Myocyte (in vitro differentiated cells): ENCODE measurements at places on chromosomes 16 and 17. TPM values are rescaled to one million over a fixed set of nuclear protein-coding genes. Genes with fewer than 3 reads are reported as not detected.

CBFA2T3 gene
- total RNA-seq: 0.72 and 1.7 TPM in 2 replicates

HAP1 gene
- total RNA-seq: 0.16 TPM in 1 of 2 replicates, not detected in the other

- DNase-seq: no peak
Observed at GRCh38 chr16:78903843-78904242, 696.7 kb downstream of the MAF start.

GRCh38 chr17:58059141-58059540 lies 24.1 kb upstream of the DYNLL2 start:
- DNase-seq: peak; percentile 70

CNTNAP1 gene
- 2.6 and 3.4 TPM in 2 replicates for total RNA-seq

DNA sequence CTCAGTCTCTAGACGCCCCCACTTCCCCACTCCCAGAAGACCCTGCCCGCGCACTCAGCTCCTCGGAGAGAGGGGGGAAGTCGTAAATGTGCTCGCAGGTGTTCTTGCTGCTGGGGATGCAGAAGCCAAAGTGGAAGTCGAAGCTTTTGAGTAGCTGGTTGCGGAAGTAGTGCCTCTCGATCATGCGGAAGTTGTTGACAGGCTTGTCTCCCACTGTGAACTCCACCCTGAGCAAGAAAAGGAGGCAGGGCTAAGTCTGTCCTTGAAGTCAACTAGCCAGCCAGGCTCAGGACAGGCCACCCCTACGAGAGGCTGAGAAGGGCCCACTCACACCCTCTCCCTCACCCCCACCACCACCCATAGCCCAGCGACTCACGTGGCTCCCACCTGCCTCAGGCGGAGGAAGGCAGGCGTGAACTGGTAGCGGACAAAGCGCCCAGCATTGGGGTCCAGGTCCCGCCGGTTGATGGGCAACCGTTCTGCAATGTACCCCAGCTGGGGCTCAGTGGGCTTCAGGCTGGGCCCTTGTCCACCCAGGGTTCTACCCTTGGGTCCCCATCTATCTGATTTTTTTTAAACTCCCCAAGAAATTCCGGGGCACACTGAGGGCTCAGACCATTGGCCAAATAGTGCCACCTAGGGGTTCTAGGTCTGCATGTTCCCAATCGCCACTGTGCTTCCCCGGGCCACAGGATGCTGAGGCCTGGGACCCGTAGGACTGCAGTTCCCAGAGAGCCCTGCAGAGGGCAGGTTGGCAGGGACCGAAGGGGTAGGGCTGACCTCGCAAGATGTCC lies 4.6 kb downstream of the UNC119 start:
- DNase-seq: peak; percentile 72

CTRB2 gene
- total RNA-seq: 2.3 and 6.1 TPM in 2 replicates

C16orf86 gene
- total RNA-seq: 10.8 and 11.6 TPM in 2 replicates

KRTAP4-9 gene
- not detected in 2 replicates for total RNA-seq

KCNG4 gene
- 0.05 TPM in 2 replicates for total RNA-seq

DNA sequence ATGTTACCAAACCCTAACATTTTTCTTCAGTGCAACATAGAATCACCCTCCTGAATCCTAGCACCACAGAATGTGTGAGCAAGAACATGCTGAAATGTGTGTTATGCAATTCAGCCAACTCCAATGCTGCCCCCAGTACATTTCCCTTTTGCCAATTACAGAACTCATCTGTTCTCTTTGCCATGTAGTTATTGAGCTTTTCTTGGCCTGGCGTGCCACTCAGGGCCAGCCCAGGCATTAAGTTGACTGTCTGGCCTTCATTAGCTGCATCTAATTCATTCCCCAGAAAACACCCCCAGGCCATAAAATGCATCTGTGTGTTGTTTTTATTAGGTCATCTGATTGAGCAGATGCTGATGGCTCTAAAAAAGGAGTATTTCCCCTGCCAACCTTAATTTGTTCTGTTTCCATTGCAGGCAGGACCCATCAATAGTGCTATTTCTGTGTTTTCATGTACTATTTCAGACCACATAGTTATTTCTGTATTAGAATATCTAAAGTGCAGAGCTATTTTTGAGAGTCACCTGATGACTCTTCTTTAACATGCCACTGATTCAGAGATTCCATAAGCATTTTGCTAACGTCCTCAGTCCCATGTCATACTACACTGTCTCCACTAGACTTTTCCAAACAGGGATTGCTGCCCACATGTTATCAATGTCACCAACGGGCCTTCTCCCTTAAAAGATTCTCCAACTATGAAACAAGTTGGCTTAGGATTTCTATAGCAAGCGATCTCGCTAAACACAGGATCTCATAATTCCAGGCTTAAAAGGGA lies 969.7 kb downstream of the CDH11 start:
- DNase-seq: no peak

SLC5A2 gene
- total RNA-seq: 0.05 TPM in 1 of 2 replicates, not detected in the other

DNA sequence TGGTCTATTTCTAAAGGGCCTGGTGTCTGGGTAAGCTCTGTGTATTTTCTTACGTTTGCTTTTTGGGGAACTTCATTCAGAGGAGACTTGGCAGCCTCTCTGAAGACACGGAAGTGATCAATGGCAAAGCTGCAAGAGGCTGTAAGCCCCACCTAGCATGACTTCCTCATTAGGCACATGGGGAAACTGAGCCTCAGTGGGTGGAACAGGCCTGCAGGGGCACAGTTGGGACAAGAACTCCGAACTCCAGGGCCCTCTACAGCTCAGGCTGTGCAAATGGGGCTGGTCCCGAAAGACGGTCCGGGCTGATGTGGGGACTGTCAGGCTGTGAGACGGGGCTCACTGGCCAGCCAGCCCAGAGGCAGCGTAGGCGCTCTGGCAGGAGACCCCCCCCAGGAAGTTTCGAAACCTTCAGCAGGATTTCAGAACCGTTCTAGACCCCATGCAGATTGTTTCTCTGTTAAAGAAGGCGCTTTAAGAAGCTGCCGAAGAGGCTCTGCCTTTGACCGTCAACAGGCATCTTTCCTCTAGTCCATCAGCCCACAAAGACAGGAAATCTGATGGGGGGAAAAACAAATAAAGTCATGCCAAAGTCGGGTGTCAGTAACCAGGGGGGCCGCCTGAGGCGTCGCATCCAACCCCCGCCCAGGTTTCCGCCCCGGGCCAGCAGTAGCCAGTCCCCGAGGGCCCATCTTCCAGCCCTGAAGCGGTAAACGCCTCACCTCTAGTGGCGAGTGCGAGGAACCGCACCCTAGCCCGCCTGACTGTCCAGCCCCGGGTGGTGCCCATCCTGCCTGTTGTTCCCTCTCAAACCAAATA lies 79.8 kb upstream of the TBC1D3K start:
- DNase-seq: peak; percentile 35

DNA sequence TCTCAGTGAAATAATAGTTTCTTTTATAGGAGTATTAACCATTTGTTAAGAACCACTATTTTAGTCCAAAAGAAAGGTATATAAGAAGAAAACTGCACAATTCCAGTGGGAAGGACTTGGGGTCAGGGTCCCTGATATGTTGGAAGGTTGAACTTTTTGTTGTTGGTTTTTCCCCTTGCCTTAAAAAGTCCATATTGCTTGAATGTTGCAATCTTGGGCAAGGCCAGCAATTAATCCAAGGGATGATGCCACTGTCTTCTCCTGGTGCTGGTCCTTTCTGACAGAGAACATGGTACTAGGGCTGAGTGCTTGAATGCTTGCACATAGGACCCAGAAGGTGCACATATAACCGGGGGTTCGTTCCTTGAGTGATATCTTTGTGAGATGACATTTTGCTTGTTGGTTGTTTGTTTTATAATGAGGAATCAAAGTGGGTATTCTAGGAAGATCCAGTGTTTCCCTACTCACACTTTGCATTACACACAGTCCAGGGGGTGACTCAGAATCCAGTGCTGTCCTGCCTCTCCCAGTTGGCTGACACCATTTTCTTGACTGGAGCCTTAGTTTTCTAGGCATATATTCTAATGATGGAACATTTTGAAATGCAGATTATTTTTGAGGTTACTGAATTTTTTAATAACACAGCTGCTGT lies 54.9 kb downstream of the SIAH1 start:
- DNase-seq: peak; percentile 28

GRCh38 chr16:6797223-6797622 lies 535.4 kb upstream of the RBFOX1 start:
- no peak for DNase-seq

DNA sequence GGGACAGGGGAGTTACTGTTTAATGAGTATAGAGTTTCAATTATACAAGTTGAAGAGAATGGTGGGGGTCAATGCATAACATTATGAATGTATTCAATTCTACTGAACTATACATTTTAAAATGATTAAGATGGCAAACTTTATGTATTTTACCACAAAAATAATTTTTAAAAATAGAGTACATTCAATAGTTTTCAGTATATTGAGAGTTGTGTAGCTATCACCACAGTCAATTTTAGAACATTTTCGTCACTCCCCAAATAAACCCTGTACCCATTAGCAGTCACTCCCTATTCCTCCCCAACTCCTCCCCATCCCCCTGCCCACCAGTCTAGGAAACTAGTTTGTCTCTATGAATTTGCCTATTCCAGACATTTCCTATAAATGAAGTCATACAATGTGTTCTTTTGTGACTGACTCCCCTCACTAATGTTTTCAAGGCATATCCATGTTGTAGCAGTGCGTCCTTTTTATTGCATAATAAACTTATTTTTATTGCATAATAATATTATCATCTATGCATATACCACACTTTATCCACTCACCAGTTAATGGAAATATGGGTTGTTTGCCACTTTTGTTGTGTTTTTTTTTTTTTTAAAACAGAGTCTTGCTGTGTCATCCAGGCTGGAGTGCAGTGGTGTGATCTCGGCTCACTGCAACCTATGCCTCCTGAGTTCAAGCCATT lies 52.5 kb upstream of the ERN1 start:
- DNase-seq: no peak

BRICD5 gene
- 4.3 and 7.2 TPM in 2 replicates for total RNA-seq

DNA sequence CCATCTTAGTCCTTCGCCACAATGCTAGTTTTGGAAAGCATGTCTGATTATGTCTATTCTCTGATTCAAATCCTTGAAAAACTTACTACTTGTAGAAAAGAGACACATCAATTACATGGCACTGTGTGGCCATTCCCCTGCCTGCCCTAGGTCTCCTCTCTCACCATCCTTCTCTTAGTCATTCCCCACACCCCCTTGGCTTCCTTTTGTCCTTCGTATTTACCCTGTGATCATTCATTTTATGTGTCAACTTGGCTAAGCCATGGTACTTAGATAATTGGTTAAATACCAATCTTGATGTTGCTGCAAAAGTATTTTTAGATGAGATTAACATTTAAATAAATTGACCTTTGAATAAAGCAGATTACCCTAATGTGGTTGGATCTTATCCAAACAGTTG lies 122.9 kb upstream of the CDH11 start:
- DNase-seq: no peak

DNA sequence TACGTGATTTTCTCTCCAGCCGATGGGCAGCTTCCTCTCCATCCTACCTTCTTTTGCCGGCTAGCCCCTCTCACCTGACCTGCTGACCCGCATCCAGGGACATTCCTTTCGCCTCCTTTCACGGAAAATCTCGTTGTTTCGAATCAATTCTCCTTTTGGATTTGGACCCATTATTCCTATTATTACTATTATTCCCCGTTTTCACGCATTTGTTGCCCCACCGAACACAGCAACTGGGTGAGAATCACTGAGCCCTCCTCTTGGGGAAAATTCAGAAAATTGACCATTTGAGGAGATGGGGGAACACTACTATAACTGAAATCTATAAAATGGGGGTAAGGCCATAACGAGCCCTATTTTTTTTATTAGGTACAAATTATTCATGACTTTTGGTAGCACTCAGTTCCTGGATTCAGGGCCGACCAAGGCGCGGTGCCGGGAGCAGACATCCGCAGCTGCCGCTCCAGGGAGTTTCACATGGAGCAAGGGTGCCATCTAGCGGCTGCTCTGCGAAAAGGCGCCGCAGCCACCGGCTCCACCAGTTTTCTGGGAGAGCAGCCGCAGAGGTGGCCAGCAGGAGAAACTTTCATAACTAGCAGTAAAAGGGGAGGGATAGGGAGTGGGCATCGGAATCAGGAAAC lies 3.3 kb upstream of the HOXB8 start:
- peak; percentile 88 for DNase-seq

DNA sequence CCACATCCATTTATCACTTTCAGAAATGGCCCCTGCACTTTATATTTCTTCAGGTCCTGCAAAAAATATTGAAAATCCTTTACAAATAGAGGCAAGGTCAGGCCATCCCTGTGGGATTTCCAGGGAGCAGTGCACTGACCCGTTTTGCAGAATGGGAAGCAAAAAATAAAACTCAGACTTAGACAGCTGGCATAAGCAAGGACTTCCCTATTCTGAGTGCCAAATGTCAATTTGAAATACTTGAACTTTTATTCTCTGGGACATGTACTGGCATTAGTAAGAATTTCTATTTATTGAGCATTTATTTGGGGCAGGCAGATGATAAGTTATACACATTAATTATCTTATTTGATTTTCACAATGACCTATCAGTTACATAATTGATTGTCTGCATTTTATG lies 32.4 kb downstream of the PRKCB start:
- no peak for DNase-seq

DNA sequence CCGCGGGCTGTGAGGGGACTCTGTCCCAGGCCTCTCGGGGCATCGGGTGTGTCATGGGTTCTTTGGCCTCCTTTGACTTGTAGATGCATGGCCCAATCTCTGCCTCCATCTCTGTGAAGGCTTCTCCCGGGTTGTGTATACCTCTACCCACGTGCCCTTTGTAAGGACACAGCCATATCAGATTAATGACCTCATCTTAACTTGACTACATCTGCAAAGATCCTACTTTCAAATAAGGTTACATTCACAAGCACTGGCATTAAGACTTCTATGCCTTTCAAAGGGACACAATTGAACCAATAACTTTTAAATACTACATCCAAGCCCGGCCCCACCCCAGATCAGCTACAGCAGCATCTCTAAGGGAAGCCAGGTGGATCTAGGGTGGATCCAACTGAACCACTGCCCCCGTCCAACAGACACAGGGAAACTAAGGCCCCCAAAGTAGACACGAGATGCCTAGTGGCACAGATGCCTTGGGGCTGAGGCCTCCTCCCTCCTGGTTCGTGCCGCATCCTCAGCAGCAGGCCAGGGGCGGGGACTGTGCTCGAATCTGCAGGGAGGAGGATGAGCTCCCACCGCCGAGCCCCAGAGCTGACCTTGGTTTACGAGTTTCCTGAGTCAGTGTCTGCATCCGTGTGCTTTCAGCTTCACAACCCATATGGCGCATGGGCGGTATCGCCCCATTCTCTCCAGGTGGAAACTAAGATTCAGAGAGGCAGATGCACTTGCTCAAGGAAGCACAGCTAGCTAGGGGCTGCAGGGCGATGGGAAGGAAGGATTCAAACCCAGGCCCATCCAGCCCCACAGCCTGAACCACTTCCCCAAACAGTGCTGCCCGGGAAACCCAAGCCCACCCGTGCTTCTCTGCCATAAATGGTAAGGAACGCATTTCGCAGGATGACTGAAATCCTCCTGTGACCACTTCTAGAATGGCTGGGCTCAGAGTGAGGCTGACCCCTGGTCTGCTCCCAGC lies 353.3 kb downstream of the C16orf95 start:
- DNase-seq: no peak

GRCh38 chr16:56477096-56477878 lies 25.9 kb downstream of the OGFOD1 start:
- DNase-seq: peak; percentile 81

DNA sequence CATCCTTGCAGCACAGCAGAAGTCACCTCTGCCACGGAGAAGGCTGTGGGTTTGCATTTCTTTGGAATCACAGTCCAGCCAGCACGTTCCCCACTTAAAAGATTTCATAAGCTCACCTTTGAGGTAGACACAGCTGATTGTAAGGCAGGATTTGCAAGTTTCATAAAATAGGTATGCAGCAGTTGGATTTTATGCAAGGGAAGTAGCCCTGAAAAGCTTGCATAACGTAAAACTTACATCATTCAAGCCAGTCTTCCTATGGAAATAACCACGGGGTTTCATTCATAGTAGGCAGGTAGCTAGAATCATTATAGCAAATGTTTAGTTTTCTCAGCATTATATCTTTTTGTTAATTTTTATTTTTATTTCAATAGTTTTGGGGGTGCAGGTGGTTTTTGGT lies 49.8 kb upstream of the ARHGAP44 start:
- DNase-seq: no peak

KRT24 gene
- not detected in 2 replicates for total RNA-seq
